ENCODE measurements at places on chromosomes 2 and 18.
A peak's percentile ranks its signal among the peaks of the same experiment; 100 is the strongest.

DNA sequence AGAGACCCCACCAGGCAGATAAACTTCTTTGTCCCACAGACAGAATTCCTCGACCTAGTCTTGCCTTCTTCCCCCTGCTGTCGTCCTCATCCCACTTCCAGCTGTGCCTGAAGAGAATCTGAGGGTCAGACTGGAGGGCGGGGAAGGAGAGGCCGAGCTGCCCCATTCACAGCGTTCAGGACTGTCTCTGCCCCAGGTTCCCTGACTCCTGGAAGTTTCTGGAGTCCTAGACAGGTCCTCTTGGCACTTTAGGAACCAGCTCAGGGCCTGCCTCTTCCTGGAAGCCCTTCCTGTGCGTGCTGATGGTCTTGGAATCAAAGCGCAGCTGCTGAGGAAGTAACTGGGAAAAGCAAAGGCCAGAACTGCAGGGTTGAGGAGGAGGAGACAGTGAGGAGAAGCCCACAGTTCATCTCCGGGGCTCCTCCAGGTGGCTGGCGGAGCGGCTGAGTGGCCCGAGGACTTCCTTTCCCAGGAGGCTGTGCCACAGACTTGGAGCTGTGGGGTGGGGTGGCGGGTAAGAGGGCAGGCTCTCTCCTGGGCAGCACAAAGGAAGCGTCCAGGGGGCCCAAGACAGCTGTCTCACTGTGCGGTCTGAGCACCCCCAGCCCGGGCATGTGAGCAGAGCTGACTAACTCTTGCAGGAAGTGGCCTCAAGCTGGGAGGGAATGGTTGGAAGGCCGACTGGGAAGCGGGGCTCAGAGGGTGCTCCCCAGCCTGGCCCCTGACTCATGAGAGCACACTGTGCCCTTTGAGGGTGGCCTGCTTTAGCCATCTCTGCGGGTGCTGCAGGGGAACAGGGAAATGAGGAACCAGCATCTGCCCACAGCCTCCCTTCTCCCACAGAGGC is 39.5 kb downstream of the SDC1 start:
- DNase-seq = no peak

- no peak for DNase-seq
Observed at GRCh38 chr2:233026198-233026813, 6.2 kb upstream of the NEU2 start.

DNA sequence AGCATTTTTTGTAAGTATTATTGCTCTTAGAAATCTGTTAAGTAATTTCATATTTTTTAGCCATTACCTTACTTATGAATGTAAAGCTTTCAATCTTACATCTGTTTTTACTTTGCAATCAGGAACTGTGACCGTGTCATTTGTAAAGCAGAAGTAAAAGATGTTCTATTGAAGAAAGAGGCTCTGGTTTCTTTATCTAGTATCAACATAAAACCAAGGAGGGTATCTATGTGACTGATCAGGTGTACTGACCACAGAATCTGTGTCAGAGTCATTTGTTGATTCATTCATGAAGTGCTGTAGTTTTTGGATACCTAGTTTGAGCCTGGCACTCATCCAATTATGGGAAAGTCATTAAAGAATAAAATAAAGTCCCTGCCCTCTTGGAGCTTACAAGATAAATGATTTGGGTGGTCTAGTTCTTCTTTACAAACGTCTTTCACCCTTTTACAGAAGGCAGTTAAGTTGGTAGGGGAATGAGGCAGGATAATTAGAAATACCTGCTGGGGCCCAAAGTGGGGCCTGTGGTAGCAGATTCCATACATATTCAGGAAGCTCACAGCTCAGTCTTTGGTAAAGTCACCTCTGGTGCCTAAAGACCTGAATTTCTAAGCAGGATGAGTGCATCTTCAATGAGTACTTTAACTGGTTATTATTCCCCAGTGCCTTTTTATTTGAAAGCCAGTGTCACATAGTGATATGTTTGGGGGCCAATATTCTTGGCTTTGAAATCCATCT is 260.6 kb upstream of the NT5C1B start:
- no peak for DNase-seq

GRCh38 chr2:183214680-183215079 is 90.4 kb downstream of the NUP35 start:
- no peak for DNase-seq

DNA sequence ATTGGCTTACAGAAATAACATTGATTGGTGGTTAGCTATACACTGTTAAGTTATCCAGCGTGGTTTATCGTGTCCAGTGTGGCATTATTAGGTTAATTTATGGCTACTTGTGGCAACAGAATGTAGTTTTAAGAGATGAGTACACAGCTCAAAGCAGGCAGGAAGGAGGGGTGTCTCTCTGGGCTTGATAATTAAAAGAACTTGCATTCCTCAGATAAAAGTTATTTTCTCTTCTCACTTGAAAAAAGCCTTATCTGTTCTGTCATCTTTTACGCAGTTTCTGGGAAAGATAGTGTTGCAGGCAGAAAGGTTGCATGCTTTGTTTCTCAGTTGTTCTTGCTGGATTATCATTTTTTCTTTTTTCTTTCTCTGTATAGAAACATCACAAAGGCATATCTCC is 154.4 kb upstream of the COL3A1 start:
- no peak for DNase-seq

DNA sequence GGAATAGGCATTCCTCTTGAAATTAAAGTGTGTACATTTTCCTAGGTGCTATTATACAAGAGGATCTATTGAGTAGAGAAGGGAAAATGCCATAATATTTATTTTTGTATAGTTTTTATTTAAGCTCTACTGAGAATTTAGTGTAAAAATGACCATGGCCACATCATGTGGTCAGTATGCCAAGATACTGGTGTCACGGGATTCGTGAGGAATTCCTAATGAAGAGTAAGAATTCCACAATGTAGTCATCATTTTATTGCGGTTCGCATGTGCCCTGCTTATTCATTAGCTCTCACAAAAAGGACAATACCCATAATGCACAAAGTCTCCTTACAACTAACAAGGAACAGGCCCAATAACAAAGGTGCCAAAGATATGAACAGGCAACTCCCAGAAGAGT is 39.3 kb upstream of the PARD3B start:
- DNase-seq = no peak

- no peak for DNase-seq
Observed at GRCh38 chr2:127079358-127079920, 27.5 kb downstream of the BIN1 start.

DNA sequence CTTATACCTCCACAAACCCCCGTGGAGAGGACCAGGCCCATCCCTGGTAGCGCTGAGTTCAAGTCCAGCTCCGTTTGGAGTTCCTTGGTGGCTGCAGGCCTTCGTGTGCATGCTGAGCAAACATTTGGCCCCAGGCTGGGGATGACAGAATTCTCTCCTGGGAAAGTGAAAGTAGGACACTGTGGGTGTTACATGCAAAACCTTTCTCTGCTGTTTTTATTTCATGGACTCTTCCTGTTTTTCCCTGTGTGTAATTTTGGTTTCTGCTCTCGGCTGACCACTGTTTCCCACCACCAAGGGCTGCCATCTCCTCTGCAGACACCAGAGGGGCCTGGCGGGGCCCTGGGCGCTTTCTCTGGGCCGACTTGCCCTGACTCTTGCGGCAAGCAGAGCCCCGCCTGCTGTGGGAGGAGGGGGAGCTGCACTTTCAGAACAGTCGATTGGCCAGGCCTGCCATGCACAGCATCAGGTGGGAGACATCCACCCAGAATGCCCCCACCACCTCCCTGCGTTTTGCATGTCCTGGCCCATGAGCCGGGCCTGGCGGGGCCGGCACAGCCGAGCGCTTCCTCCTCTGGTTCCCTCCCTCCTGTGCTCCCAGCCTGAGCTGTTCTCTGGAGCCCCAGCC is 102.4 kb downstream of the CABLES1 start:
- DNase-seq = no peak

DNA sequence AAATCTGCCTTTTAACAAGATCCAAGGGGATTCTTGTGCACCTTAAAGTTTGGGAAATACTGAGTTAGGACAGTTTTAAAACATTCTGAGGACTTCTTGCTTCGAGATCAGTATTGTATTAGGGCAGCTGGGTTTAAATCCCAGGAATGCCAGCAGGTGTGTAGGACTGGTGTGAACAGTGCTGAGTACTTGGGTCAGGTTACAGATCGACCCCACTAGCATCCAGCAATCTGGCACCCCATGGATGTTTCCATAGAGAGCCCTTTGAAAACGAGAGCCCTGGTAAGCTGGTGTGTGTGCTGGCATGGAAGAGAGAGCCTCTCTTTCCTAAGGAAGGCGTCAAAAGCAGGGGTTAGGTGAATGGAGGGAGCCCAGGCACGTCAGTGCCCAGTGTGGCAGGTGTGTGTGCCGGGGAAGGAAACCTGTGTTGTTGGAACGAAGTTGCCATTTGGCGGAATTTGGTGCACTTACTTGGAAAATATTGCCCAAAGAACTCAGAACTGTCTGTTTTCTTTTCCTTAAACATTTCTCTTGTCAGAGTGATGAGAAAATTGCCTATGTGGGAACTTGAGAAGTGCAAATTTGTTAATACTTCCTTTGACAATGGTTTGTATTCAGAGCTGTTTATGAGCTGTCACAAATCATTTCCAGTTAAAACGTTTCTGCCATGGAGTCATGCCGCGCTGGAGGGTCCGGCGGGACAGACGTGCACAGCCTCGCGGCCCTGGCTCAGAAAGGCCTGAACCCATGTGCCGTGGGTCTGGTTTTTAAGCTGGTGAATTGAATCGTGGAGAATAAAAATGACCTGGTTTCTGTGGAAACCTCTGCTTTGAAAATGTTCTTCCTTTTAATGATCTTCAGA is 38.1 kb downstream of the LDLRAD4 start:
- peak; percentile 70 for DNase-seq

GRCh38 chr2:216829533-216829932 is 30.3 kb downstream of the TNP1 start:
- DNase-seq = peak; percentile 66

- no peak for DNase-seq
Observed at GRCh38 chr2:15840148-15840547, 100.2 kb upstream of the MYCN start.

DNA sequence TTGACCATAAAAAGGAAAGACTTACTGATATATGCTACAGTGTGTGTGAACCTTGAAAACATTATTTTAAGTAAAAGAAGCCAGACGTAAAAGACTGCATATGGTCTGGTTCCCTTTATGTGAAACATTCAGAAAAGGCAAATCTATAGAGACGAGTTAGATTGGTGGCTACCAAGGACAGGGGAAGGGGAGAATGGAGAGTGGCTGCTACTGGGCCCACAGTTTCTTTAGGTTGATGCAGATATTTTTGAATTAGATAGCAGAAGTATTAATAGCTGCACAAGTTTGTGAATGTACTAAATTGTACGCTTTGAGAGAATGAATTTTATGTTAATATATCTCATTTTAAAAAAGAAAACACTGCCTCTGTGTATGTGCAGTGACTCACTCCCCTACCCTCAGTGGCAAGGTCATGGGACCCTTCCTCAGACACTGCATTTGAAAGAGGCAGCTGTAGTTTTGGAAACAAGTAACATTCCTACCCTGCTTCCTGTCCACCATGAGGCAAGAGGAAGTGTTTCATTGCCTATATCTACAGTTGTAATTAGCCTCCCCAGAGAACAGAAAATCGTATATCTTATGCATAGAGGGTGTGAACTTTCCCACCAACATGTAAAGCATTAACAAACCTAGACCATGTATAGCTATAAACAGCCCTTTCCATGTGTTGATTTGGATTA is 29.8 kb upstream of the ARMC9 start:
- DNase-seq = no peak

GRCh38 chr2:96876269-96877041 is 6.6 kb upstream of the SEMA4C start:
- no peak for DNase-seq

- peak; percentile 3 for DNase-seq
Observed at GRCh38 chr2:239970004-239970623, 55.0 kb downstream of the NDUFA10 start.
